Iris pigment epithelial cell (primary cell): ENCODE measurements at places on chromosomes 3 and 15.

- DNase-seq = no peak
These were observed 11.3 kb downstream of the GTPBP8 start for GRCh38 chr3:113002037-113002436.

DNA sequence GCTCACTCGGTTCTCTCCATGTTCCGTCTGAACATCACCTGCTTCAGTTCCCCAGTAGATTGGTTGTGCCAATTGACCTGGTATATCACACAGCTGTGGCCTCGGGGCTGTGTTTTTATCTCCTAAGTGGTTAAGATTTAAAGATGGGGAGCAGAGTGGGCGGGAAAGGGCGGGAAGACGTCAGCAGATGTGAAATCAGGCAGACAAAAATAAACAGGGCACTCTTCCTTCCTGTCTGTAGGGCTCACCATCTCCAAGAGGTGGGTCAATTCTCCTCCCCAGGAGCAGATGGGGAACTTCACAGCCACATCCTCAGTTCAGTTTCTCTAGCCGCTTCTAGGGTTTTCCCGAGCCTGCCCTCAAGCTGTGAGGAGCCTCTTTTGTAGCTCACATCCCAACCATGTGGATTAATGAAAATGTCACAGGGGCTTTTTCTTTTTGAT lies 26.8 kb upstream of the LIMD1 start:
- no peak for DNase-seq

GRCh38 chr3:68378631-68379030 lies 553.7 kb downstream of the TAFA4 start:
- DNase-seq = no peak

DNA sequence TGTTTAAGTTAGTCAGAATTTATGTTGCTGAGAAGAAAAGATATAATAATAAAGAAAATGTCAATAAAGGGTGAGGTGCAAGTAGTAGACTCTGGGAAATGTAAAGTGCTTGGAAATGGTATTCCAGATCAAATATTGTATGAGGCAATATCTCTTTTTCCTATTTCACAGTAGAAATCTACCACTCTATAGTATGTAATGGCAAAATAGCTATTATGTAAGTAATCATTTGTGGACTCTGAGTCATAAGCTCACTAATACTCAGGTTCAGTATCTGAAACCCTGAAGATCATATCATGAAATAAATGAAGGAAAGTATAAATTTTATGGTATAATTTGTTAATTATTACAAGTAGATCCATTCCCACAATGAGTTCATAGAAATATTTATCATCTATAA lies 322.1 kb downstream of the PYDC2 start:
- DNase-seq = no peak

DNA sequence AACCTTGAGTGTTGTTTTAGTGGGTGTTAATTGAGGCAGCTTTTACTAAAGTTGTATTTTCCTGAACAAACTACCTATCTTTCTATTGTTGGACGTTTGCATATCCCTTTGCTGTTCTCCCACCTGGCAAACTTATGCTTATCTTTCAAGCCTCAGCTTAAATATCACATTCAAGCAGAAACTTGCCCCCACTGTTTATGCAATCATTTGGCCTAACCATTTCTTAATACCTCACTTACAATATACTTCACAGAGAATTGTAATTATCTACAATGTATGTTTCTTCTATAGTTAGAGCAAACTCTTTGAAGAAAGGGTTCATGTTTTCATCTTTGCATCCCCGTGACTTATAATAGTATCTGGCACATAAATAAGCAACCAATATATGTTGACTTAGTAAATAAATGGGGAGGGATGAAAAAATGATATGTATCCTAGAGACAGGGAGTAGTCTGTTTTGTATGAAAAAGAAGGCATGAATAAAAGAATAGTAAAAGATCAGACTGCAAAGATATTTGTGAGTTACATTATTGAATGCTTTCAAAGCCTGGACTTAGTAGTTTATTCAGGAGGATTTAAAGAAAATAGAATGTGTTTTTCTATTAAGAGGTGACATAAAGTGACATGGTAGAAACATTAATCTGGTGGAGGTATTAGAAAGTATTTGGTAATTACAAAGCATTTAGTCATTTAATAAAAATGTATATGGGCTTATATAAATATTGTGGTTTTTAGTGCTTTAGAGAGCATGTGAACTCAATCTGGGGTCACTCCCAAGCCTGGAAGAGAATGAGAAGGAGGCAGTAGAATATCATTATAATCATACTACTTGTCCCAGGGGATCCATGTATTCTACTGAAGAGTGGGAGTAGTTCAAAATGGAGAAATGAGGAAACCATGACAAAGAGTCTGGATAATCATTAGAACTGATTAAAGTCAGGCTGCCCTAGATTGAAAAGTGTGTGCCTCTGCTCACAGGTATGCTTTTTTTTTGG lies 60.0 kb upstream of the DCBLD2 start:
- DNase-seq = peak; percentile 73

DNA sequence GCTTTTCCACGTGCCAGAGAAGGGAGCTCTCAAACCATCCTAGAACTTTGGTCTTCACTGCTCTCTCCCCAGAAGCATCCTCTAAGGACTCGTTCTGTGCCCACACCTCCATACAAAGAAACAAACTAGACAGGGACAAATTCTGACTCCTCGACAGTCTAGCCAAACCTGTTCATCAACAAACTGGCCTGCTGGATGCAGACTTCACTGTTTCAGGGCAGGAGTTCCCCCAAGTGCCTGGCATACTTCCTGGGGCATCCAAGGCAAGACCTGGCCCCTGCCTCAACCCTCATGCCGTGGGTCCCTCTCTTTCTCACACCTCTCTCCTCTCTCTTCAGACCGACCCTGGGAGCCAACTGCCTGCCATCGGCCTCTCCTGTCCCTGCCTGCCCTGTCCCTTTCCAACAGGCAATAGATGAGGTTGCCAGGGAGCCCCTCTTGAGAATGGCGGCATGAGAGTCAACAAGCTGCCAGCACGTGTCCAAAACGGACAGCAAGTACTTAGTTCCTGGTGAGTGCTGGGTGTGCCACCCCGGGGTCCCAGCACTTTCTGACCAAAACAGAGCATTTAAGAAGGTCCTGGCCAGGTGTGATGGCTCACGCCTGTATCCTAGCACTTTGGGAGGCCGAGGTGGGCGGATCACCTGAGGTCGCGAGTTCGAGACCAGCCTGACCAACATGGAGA lies 79.1 kb upstream of the HES1 start:
- DNase-seq = no peak

GRCh38 chr3:106185949-106186348 lies 317.1 kb upstream of the CBLB start:
- DNase-seq = no peak

GRCh38 chr15:82143390-82144385 lies 97.9 kb upstream of the MEX3B start:
- no peak for DNase-seq

DNA sequence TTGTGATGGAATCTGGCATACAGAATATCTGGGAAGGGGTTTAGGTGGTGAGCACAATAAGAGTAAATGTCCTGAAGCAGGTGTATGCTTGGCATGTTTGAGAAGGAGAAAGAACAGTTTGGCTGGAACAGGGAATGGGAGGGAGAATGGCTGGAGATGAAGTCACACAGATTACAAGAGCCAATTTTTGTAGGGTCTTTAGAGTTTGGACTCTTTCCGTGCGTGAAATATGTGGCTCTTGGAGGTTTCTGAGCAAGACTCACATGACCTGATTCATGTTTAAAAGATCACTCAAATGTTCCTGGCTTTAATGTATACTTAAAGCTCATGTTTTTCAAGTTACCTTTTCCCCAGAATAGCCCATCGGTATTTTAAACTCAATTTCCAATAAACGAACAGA lies 32.8 kb downstream of the SPRED1 start:
- DNase-seq = no peak

GRCh38 chr15:96690733-96691132 lies 360.2 kb downstream of the NR2F2 start:
- DNase-seq = no peak

- DNase-seq = no peak
These were observed 29.3 kb upstream of the SLCO3A1 start for GRCh38 chr15:91824256-91824655.

DNA sequence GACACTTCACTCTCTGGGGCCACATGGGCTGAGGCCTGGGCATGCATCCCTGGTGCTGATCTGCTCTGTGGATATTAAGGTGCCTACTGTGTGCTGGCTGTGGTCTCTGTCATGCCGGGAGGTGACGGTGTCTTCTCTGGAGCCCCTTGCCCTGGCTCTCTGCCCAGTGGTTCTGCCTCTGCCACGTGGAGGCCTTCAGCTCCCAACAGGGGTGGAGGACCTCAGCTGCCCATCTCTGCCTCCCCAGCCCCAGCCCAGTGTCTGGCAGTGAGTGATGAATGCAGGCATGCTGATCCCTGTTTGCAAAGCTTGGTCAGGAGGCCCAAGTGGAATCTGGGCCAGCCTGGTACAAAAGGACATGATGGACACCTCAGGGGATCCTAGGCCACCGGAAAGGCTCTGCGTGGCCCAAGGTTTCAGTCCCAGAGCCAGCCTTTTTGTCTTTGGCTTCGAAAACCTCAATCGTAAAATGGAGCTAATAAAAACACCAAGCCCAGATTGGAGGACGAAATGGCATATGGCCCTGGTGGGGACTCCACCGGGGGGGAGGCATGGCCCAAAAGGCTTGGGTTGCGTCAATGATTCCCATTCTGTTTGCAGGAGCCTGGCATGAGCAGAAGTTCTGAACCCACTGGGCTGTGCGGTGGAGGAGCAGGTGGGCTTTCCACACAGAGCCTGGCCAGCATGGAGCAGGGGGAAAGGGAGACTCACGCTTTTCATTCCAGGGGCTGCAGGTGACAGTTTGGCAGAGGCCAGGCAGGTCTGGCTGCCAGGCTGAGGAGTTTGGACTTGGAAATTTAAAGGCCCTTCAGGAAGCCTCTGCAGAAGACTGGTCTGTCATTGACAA lies 54.7 kb upstream of the KLF13 start:
- DNase-seq = no peak

DNA sequence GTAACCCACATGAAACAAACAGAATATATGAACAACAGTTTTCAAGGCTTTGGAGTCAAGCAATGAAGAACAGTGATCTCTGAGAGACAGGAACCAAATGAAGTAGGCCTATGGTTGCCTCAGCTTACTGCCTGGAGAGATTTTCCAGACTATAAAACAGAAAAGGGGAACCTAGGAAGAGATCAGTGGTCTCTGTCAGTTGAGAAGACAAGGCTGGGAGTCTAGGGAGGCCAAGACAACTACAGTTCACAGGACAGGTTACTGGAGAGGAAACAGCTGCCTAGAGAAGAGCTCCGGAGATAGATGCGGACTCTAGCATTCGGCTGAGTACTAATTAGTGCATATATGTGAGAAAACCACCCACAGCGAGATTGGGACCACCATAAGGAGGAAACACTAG lies 87.7 kb downstream of the PLCH1 start:
- DNase-seq = no peak

GRCh38 chr3:114331710-114332109 lies 37.9 kb downstream of the TIGIT start:
- no peak for DNase-seq

- no peak for DNase-seq
These were observed 437.0 kb upstream of the PPP2R3A start for GRCh38 chr3:135528413-135529015.

- DNase-seq = no peak
These were observed 61.6 kb downstream of the NEK10 start for GRCh38 chr3:27307566-27307965.

DNA sequence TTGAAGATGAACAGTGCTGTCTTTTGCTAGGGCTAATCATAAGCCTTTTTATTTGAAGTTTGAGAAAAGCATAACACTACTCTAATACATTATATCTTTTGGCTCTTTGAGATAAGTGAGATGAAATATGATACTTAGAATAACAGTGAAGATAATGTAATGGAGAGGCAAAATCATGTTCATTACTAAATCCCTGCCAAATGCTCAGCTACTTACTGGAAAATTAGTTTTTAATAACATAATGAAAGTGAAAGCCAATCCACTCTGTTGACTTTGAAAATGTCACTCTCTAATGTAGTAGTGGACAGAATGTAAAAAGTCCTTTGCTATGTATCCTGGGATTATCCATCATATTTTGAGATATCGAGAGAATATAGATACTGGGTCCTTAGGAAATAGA lies 35.9 kb upstream of the MYH15 start:
- DNase-seq = peak; percentile 43

- peak; percentile 47 for DNase-seq
These were observed 593 bp downstream of the TMOD2 start for GRCh38 chr15:51751697-51752683.

- DNase-seq = no peak
These were observed 853.7 kb downstream of the MCTP2 start for GRCh38 chr15:95085056-95085455.

GRCh38 chr15:31470756-31471155 lies 144.1 kb downstream of the KLF13 start:
- DNase-seq = no peak

GRCh38 chr3:126925411-126926171 lies 57.3 kb upstream of the PLXNA1 start:
- peak; percentile 26 for DNase-seq

DNA sequence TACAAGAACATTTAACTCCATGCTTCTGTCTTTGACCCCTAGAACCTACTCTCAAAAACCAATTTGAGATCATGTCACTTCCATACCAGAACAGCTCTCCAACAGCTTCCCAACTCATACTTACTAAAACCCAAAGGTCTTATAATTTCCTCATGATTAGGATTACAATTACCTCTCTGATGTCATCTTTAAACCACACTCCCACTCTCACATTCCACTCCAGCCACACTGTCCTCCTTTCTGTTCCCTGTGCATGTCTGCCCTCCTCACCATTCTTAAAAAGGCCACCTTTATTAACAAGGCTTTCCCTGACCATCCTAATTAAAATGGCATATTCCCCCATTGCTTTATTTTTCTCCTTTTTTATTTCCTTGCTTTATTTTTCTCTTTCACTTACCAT lies 18.9 kb downstream of the PHC3 start:
- peak; percentile 44 for DNase-seq

DNA sequence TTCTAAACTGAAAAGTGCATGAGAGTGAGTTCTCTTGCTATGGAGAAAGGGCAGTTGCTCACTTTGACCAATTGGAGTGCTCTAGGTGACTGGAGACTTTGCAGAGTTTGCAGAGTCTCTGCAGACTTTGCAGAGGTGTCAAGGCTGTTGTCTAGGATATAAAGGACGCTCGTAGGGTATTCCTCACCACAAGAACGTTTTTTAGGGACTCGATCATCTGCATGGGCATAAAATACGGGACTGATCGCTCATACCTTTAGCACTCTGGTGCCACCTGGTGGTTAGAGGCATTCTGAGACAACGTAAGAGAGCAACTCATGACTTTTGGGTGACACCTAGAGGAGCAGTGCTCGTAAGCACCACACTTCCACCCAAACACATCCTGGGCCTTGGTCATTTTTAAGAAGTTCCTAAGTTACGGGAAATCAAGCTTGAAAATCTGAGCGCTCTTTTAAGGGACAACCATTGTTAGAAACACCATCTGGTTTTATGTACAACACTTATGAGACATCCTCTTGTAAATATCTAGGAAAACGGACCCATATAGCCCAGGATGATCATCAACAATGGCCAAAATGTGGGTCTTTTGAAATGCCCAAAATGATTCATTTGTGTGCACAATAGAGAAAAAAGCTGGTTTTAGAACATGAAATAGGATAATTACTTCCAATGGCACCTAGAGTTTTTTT lies 51.6 kb upstream of the XCR1 start:
- peak; percentile 88 for DNase-seq

GRCh38 chr15:79209116-79209515 lies 73.4 kb upstream of the ANKRD34C start:
- DNase-seq = no peak
